ENCODE measurements at places on chromosomes 5 and 9.

DNA sequence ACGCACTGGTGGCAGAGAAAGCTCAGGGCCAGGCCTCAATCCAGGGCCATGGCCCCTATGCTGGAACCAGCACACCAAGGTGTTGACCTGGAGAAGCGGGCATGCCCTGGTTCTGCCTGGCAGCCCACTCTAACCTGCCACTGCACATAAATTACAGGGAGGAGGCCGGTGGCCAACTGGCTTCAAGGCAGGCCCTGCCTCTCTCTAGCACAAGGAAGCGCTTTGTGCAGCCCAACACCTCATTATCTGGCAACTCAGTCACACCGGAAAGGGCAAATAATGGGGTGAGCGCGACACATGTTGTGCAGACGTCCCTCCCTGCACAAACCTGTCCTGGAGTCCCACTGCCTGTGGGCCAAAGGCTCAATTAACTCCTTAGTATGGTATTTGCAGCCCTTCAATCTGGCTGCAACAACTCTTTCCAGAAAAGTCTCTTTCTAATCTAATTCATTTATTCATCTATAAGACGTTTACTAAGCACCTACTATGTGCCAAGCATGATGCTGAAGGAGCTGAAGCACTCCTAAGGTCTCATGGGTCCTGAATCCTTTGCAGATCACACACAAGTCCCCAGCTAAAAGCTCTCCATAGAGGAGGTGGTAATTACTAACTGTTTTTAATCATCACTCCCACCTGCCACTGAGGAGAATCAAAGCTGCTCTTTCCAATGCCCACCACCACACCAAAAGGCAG lies 24.9 kb downstream of the SHB start:
- no peak for DNase-seq

DNA sequence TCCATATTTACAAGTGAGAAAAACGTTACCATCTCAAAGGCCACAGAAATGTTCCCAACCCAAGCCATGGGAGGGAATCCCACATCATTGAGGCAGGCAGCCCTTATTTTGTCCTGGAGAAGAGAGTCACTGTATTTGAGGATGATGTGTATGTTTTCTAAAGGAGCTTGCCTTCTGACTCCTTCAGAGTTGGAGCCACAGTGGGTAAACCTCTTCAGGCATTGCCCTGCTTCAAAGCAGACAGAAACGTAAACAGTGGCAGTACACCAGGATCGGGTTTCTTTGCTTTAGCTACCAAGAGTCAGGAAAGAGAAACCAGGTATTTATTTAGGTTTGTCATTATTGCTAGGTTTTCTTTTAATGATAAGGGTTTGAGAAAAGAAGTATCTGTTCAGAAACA lies 45.7 kb downstream of the MUSK start:
- DNase-seq, result no peak

DNA sequence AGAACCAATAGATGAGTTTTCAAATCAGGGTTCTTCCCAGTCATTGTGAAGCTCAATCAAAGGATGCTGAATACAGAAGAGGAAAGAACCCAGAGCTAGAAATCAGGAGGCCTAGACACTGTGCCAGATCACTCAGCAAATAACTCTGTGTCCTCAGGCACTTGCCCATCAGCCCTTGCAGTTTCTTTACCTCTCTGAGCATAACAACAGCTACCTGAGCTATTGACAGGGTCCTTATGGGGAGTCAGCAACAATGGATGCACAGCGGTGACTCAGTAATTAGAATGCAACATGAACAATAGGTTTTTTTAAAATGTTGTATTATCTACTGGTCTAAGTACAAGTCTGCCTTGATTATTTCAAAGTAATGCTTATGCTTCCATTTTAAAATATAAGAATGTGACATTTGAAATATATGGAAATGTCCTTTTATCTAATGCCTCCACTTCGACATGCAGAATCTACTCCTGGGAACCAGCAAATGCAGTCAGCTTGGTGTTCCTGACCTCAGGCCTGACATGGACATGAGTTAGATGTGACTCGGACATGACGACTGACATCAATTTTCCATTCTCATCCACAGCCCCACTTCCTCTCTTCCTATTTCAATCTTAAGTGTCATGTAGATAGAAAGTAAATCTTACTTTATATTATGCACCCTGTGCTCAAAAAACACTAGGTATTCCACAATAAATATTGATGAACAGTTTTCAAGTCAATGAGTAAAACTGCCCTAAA lies 155.0 kb downstream of the TLE1 start:
- no peak for DNase-seq

GRCh38 chr5:172454358-172455086 lies at the start of gene SH3PXD2B:
Gene SH3PXD2B (minus strand): TSS chr5:172454525. CDS start chr5:172454352, 173 bp downstream.
- no peak for DNase-seq

- DNase-seq, result no peak
These were observed 54.2 kb downstream of the LRSAM1 start for GRCh38 chr9:127505396-127506116.

GRCh38 chr9:120942186-120943001 lies 15.8 kb upstream of the TRAF1 start:
- DNase-seq, result no peak

- no peak for DNase-seq
These were observed 130.2 kb downstream of the TLE1 start for GRCh38 chr9:81559197-81559596.

DNA sequence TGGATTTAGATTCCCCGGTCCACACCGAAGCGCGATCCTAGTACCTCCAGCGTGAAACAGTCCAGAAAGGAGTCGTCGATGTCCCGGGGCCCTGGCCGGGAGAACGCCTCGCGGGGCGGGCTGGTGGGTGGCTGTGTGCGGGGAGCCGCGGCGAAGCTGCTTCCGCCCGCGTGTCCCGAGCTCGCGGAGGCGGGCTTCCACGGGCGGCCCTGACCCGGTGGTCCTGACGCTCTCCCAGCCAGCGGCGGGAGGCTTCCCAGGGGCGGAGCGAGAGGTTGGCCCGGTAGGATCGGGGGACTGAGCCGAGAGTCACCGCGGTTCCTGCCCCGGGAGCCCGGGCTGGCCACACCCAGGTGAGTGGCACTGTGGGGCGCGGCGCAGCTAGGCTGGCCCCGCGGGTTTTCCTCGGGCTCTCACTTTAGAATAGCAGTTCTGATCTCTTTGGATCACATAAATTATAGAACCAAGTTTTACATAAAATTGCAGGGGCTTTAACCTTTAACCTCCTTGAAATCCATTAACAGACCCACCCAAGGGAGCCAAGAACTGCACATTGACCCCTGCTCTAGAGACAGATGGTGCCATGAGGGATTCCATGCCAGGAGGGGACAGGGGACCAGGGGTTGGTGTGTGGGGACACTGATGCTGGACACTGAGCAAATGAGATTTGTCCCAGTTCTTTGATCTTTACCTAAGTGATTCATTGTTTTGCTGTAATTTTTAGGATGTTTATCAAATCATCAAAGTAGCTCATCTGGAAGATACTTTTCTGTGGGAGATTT lies 29.2 kb upstream of the IL31RA start:
- no peak for DNase-seq
